ENCODE measurements at places on chromosomes 12 and 14.

GRCh38 chr12:215116-215515, 1.2 kb upstream of the SLC6A12 start:
- DNase-seq: no peak

- DNase-seq: no peak
Observed at GRCh38 chr12:2166696-2167095, 113.9 kb downstream of the CACNA1C start.

GRCh38 chr12:117842220-117842619, 126.6 kb downstream of the KSR2 start:
- no peak for DNase-seq

- DNase-seq: no peak
Observed at GRCh38 chr12:45591635-45592034, 137.9 kb upstream of the ARID2 start.

GRCh38 chr12:113456761-113457160, 14.9 kb downstream of the LHX5 start:
- DNase-seq: no peak

Measured in M059J (cell line).